Mammary epithelial cell (primary cell): ENCODE measurements at places on chromosomes 7 and 10. TPM values are rescaled to one million over a fixed set of nuclear protein-coding genes. Genes with fewer than 3 reads are reported as not detected.

DNA sequence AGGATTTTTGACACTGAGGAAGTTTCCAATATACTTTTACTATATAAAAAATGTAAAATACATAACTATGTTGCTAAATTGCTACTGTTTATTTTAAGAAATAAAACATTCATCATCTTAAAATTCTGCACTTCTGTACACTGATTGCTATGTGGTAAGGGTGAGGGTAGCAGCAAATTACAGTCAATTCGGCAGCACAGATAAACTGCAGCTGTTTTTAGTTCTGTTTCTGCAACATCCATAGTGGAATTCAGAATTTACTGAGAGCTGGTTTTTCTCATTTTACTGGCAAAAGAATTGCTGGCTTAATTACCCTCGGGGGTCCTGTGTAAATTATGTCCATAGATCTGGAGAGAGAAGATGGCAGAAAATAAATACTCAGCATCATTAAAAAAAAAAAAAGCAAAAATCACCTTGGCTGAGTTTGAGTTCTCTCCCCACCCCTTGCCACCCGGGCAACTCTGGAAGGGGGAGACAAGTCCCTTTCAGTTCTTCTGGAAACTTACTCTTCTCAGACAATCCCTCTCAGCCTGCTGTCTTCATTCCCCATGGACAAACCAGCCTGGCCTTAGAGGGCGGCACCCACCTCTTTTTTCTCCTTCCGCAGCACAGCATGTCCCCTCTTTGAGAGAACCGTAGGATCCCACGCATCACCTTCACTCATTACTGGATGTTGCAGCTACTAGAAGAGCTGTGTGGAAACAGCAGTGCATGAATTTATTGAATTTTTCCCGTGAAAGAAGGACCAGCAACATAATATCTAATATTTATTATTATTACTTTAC is 501.1 kb upstream of the CELF2 start:
- no peak for DNase-seq

DNA sequence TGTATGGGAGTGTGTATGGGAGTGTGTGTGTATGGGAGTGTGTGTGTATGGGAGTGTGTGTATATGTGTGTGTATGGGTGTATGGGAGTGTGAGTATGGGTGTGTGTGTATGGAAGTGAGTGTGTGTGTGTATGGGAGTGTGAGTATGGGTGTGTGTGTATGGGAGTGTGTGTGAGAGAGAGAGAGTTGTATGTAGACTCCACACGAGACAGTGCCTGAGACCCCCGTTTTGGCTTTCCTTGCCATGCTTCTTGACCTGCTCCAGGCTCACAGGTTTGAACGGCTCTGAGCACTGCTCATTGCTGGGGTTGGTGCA is 49.7 kb downstream of the COL17A1 start:
- DNase-seq = no peak

- DNase-seq = no peak
Measured at GRCh38 chr10:60663850-60664249, 114.4 kb upstream of the CDK1 start.

Gene MUC12
- total RNA-seq = under 0.01 TPM

GRCh38 chr7:45061806-45062425 is 26.9 kb downstream of the NACAD start:
- DNase-seq = no peak
